Activated naive CD8-positive, alpha-beta T cell treated with anti-CD3 and anti-CD28 coated beads, Interleukin-2, amount 50 U/mL, for 16 hours (primary cell): ENCODE measurements at places on chromosomes 3 and 15.

GRCh38 chr3:380801-381200 is 184.2 kb downstream of the CHL1 start:
- DNase-seq: no peak

DNA sequence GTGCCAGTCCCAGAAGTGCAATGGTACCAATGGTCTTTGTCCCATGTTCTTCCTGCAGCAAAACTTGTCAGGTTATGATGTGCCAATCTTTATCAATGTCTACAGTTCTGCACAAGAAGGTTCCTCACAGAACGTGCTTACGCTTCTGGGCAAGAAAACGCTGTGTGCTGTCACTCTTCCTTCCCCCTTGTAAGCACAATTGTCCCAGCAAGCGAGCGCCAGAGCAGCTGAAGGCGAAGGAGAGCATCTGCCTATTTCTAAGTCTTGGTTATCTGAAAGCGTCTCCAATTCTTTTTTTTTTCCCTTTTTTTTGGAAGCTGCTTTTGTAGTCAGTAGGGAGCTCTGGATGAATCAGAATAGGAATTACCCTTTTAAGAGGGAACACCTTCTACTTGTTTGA is 514.4 kb downstream of the FGF12 start:
- DNase-seq: no peak

GRCh38 chr3:62246094-62246493 is 127.3 kb downstream of the FEZF2 start:
- no peak for DNase-seq

GRCh38 chr15:44568338-44568737 is 31.4 kb downstream of the EIF3J start:
- no peak for DNase-seq

GRCh38 chr3:77320514-77320913 is 280.6 kb downstream of the ROBO2 start:
- DNase-seq: no peak

DNA sequence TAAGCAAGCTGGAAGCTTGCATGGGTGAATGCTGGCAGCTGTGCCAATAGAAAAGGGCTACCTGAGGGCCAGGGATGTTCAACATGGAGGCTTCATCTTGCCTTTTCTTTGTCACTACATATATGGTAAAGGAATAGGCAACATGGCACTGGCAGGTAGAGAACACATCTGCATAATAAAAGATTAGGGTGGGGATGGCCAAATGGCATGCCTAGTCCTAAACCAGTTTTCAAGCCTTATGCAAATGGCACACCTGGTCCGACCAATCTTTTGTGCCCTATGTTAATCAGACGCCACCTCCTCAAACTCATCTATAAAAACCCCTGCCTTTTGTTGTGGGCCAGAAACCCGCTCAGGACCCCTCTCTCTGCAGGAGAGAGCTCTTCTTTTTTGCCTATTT is 216.8 kb upstream of the PROK2 start:
- DNase-seq: no peak
